HEK293T (cell line): ENCODE measurements at places on chromosomes 13 and 19.

DNA sequence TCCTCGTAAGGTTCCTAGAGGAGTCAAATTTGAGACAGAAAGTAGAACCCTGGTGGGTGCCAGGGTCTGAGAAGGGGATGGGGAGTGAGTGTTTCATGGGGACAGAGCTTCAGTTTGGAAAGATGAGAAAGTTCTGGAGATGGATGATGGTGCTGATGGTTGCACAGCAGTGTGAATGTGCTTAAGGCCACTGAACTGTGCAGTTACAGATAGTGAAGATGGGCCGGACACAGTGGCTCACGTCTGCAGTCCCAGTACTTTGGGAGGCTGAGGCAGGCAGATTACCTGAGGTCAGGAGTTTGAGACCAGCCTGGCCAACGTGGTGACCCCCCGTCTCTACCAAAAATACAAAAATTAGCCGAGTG, 917 bp downstream of the SPC24 start:
- DNase-seq: no peak

DNA sequence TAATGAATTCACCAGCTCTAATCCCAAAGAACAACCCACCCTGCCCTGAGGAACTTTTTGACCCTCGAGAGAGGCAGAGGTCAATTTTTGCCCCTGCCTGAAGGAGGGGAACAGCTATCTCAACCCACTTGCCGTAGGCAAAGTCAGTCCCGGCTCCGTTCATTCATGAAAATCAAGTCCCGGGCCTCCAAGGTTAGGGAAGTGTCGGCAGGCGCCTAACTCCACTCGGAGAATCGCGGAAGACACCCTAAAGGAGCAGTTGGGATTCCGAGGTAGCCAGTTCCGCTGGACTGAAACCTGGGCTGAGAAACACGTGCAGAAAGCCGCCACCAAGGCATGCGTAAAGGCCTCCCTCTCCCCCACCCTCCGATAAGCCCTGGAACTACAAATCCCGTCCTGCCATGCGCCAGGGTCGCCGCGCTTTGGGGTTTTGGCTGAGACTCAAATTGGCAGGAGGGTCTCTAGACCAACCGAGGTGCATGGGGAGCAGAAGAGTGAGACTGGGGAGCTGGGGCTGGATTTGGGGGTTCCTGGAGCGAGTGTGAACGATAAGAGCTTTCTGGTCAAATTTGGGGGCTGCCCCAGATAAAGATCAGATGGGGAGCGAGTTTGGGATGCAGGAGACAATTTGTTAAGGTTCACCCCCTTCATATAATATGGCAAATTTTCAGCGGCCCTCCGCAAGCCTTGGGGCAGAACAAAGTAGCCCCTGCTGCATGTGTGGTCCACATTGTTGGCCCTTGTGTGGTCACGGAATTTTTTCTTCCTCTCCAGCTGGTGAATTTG, at the start of gene TNPO2:
Gene TNPO2, minus strand, starts transcription at position 292 of the 786 bp plus-strand sequence. CDS start 2,955 bp downstream, outside the sequence.
- peak; percentile 71 for DNase-seq

DNA sequence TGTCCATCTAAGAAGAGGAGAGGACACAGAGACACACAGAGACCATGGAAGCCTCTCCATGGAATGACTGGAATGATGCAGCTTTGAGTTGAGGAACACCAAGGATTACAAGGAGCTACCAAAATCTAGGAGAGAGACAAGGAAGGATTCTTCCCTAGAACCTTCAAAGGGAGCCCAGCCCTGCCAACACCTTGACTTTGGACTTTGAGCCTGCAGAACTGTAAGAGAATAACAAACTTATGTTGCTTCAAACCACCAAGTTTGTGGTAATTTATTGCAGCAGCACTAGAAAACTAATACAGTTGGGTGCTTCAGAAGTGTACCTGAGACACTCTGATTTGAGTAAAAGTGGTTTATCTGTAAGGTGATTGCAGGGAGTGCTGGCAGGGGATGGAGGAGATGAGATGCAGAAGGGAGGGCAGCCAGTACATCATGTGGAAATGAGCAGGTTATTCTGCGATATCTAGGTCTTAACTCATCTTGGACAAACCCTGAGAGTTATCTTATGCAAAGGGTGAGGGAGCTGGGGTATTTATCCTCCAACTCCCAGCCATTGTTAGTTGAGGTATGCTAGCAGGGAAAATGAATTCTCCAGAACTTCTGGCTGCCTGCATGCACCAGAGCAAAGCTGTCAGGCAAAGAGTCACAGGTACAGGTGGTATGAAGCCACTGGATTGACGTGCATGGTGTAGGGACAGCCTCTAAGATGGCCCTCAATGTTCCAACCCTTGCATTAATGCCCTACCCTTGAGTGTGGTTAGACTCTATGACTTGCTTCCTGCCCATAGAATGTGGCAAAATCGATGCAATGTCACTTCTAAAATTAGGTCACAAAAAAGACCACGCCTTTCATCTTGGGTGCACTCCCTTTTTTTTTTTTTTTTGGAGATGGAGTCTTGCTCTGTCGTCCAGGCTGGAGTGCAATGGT, 31.3 kb upstream of the ADGRL1 start:
- no peak for DNase-seq

- DNase-seq: no peak
These were observed 301 bp downstream of the POP4 start for GRCh38 chr19:29606420-29606747.

DNA sequence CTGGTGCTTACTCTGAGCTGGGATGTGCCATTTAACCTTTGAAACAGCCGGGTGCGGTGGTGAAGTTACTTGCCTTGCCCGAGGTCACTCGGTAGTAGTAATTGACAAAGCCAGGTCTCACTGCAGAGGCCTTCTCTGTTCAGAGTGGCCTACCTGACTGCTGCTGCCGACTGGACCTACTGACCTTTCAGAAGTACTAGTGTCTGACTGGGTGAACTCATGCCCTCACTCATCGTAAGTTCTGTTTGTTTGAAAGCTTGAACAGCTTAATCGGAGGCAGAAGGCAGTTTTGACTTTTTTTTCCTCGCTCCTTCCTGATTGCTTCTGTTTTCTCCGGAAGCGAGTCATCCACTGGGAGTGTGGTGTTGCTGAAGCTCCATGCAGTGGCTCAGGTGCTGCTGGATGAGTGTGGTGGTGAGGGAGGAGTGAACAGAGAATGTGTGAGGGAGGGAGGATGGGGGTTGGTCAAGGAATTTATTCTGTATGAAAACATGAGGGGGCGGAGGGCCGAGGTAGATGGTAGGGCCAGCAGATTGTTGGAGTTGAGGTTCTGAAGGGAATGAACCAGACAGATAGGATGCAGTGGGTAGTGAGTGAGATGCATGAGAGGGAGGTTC, 2.7 kb downstream of the SPINT2 start:
- no peak for DNase-seq

DNA sequence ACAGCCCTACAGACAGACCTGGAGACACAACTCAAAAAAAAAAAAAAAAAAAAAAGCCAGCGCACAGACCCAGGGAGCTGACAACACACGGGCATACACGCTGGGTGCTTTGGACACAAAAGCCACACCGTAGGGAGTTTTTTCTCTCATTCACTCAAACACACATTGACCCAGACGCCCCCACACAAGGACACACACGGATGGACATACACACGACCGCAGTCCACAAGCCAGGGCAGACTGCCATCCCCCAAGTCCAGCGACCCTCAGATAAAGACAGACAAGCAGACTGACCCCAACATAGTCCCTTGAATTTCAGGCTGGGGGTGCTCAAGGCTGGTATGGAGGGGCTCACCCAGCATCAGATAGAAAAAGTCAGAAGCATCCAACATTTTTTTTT, 12.0 kb upstream of the TUBB4A start:
- DNase-seq: no peak

DNA sequence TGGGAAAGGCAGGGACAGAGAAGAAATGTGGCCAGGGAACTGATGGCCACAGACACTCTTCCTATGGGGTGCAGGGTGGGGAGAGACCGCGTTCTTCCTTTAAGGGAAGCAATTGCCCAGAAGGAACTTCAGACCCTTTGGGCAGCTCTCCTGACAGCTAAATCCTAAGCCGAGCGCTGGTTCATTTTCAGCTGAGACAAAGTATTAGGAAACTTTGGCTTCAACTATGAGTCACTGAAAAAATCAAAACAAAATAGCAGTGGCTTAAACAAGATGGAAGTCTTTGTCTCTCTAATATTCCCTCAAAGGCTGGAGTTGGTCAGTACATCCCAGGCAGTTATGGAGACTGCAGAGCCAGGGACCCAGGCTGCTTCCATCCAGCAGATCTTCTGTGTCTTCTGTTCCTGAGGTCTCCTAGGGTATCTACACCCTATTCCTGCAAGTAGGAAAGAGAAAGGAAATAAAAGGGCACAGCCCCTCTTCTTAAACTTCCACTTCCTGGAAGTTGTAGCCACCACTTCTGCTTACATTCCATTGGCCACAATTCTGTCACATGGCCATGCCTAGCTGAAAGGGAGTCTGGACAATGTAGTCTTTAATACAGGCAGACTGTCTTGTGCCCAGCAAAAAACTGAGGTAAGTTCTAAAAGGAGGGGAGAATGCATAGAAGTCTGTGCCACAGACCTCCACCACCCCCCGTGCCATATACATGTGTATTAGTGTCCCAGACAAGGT, 163.5 kb downstream of the KATNAL1 start:
- DNase-seq: no peak

- no peak for DNase-seq
These were observed 107.3 kb upstream of the ZNF507 start for GRCh38 chr19:32238076-32238475.

DNA sequence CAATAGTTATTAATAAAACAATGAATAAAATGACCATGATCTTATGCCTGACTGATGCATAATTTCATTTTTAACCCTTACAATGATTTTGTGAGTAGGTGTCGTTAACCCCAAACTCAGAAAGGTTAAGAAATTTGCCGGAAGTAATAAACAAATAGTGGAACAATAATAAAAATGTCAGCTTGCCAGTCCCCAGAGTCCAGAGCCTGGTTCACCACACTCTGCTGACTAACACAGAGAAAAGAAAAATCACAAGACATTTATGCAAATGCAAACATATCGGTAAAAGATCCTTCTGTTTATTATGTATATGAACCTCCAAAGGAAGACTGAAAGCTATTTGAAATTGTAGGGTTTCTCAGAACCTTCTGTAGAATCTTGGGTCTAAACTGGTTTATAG, 563.7 kb downstream of the EFNB2 start:
- DNase-seq: no peak

DNA sequence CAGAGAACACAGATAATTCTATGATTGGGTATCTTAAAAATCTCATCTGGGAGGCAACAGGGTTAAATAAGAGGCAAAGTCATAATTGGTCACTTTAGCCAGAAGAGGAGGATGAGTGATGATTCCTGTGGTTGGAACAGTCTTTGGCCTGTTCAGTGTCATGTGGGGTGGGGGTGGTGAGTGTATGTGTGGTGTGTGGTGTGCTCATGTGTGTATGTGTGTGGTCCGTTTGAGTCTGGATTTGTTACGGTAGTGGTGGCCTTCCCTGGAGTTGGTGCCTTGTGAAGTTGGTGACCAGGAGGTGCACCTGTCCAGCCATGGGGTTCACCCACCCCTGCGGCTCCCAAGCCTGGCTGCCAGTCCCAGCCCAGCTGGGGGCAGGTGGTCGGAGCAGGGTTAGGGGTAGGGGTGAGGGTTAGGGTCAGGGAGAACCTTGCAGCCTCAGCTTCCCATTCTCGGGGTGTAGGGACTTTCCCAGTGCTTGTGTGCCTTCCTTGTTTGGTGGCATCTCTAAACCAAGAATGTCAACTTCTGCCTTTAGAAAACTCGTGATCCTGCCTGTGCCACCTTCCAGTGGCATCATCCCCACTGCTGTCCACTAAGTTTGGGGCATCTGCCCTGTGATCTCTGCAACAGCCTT, 97.5 kb downstream of the RAB20 start:
- no peak for DNase-seq

DNA sequence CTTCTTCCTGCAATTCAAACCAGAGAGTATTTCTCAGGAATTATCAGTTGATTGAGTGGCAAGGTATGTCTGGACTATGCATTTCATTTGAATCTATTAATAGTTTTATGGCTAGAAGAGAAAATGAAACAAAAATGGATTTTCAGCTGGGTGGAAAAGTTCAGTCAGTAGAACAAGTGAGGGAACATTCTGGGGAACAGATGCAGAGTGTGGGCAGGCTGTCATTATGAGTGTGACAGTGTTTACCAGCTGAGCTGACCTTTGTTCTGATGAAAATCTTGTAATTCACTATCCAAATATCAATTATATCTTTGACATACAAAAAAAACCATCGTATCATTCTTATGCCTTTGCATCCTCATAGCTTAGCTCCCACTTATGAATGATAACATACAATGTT, 2.6 kb upstream of the CLC start:
- DNase-seq: no peak

- no peak for DNase-seq
These were observed 160.3 kb downstream of the SLITRK6 start for GRCh38 chr13:85638815-85639393.

GRCh38 chr19:11558881-11559828, at the start of gene ELOF1:
ELOF1 (minus strand) TSS chr19:11559230; CDS start chr19:11554347, 4,883 bp downstream.
- DNase-seq: peak; percentile 99

DNA sequence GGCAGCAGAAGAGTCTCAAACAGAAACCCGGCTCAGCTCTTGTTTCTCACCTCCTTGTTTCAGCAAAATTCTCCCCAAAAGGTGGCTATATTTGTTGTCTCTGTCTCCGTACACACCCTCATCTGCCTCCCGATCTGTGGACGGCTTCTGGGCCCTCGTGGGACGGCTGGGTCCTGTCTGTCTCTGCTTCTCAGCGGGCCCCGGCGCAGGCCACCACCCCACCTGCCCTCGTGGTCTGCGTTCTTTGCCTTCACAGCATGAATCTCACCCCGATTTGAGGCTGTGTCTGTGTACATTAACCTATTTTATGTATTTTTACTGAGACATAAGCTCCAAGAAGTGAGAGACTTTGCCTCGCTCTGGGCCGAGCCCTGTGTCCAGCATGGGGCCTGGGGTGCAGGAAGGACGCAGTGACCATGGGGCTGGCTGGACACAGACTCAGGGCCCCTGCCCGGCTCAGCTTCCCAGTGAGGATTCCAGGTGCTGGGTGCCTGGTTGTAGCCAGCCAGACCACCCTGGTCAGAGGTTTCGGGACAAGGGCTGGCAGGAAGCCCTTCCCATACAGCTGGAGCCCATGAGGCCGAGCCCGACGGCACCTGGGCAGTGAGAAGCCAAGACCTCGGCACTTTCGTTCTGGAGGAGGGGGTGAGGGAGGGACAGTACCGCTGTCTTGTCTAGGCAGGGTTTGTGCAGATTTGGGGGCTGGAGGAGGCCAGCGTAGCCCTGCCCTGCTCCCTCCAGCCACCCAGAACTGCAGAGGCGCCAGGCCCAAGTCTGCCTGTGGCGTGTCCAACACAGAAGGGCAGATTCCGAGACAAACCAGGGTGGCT, 78.5 kb upstream of the MCF2L start:
- DNase-seq: no peak

GRCh38 chr13:44833139-44833538, 156.1 kb downstream of the NUFIP1 start:
- no peak for DNase-seq

GRCh38 chr13:73216381-73216831, 157.6 kb downstream of the KLF5 start:
- DNase-seq: no peak
